ENCODE measurements at places on chromosomes 4 and X.

- no peak for DNase-seq
Observed at GRCh38 chr4:115575851-115576250, 462.4 kb upstream of the NDST4 start.

- DNase-seq, result peak; percentile 48
Observed at GRCh38 chrX:50067435-50068284, 133.1 kb downstream of the AKAP4 start.

GRCh38 chr4:38088321-38088720 lies 128.1 kb downstream of the PTTG2 start:
- no peak for DNase-seq

- DNase-seq, result no peak
Observed at GRCh38 chr4:76308548-76308947, 2.0 kb downstream of the STBD1 start.

DNA sequence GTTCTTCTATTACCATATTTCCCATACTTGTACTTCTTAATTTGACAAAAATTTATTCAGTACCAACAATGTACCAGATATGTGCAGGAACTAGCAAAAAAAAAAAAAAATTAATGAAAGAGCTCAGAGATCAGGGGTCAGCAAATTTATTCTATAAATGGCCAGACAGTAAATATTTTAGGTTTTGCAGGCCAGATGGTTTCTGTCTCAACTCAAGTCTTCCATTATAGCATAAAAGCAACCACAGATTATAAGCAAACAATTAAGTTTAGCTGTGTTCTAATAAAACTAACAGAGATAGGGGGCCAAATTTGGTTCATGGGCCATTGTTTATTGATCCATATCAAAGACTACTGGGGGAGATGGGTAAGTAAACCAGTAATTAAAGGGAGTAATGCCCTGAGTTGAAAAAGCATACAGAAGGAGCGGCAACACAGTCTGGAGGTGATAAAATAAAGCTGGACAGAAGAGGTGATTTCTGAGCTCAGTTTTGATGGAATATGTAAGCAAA lies 19.3 kb downstream of the NEK1 start:
- DNase-seq, result no peak

DNA sequence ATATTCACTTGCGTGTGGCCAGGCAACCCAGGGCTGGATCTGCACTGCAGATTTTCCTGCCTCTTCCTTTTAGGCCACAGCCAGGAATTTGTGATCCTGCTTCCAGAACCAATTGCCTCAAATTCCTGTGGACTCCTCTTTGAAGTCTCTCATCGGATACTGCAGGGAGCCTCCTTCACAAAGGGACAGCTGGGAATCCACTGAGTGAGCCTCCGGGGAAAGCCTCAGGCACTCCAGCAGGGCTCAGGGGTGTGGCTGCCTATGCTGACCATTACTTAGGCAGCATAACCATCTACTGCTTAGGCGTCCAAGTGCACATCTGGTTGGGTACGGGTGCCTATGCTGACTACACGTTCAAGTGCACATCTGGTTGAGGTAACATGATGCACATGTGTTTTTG lies 321.5 kb downstream of the NLGN4X start:
- DNase-seq, result no peak

GRCh38 chr4:85244638-85245037 lies 230.3 kb upstream of the ARHGAP24 start:
- no peak for DNase-seq

DNA sequence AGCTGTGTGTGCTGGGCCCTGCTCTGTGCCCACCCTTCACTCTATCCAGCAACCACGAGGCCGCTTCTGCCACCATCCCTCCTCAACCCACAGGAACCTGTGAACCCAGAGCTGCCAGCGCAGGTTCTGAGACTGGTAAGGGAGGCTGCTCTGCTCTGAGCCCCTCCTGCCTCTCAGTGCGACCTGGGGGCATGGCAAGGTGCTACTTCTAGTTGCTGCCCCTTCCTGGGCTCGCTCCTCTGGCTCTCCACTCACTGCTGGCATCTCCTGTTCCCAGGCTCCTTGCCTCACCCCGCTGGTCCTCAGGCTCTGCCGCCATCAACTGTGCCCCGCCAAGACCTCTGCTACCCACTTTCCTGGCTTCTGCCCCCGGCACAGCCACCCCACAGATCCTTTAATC lies 39.3 kb downstream of the RNF212 start:
- DNase-seq, result no peak

- no peak for DNase-seq
Observed at GRCh38 chr4:110609044-110609750, 13.7 kb downstream of the PITX2 start.

- DNase-seq, result no peak
Observed at GRCh38 chr4:77777135-77777807, 41.9 kb downstream of the CNOT6L start.

DNA sequence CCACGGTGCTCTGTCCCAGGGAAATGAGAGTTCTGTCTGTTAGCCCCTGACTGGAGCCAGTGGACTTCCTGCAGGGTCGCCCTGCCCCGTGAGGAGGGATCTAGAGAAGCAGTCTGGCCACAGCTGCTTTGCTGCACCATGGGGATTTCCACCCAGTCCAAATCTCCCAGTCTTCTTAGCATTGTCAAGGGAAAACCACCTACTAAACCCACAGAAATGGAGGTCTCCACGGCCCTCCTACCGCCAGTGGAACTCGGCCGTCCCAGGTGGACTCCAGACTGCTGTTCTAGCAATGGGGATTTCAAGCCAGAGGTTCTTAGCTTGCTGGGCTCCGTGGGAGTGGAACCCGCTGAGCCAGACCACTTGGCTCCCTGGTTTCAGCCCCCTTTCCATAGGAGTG lies 133.3 kb upstream of the PCDH7 start:
- DNase-seq, result no peak

DNA sequence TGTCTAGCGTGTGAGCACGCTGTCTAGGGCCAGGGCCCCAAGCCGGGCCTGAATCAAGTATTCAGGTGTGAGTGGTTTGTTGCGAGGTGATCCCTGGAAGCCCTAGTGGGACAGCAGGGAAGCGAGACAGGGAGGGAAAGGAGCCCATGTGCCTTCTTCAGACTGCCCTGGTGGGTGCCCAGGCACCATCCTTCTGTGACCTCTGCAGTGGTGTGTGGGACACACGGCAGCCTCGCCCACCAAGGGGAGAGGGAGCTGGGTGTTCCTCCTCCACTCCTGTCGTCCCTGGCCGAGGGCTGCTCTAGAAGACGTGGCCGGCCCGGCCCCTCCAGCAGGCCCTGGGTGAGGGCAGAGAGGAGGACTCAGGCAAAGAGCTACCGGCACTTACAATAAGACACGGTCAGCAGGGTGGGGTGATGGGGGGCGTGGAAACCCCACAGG lies 47.4 kb downstream of the HTRA3 start:
- no peak for DNase-seq

DNA sequence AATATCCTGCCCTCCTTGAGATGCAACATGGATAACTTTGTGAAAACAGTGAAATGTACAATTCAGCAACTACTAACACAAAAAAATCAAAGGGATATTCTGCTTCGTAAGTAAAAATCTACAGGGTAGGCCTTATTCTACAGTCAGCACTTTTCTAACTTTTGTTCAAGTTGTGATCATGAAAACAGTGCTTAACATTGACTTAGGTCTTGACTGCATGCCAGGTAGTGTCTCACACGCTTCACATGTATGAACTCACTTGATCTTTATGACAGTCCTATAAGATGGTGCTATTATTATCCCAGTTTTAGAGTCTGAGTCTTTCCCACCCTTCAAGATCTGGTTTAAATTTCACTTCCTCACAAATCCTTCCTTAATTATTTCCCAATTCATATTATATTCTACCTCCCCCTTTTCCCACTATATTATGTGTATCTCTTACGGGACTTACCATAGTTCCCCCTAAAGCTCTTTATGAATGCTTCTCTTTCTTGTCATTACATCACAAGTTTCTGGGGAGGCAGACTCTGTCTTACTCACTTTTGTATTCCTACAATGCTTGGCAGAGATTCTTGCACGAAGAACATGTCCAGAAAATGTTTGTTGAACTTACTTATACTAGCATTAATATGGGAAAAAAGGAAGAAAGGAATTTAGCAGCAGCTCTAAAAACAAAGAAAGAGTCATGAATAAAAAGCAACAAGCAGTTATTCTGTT lies 179.8 kb downstream of the SCFD2 start:
- DNase-seq, result no peak

DNA sequence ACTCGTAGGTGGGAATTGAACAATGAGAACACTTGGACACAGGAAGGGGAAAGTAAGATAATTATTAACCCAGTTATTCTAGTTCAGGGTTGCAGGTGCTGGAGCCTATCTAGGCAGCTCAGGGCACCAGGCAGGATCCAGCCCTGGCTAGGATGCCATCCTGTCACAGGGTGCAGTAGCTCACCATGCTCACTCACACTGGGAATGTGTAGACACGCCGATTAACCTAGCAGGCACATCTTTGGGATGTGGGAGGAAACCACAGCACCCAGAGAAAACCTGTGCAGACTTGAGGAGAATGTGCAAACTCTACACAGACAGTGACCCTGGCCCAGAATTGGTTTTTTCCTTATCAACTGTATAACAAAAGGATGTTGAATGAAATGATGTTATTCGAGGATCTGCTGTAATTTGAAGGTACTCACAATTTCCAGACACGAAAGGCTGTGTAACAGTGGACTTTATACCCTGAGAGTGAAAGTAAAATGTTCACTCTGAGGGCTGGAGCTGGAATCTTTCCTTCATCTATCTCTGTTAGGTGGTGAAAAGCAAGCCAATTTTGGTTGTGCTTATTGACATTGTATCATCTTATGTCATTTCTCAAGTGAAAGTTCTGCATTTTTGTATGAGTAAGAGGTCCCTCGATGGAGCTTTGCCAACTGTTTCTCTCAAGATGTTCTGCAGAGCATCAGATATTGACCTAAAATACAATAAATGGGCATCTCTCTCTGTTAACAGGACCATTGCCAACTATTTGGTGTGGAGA lies 78.8 kb downstream of the PHEX start:
- no peak for DNase-seq
